ENCODE measurements at places on chromosomes 3 and 15.

DNA sequence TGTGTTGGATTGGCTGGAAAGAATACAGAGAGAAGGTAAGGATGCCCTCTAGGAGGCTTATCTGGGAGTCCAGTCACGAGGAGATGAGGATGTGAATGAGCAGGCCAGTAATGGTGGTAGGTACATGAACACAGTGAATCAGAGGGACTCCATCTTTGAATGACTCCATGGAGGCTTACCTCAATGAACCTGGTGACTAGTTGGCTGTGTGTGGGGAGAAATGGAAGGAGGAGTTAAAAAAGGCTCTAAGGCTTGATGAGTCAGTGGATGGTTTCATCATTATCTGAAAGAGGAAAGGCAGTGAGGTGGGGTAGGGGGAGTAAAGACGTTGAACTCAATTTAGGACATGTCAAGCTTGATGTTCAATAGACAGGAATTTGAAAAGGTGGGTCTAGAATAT is 61.1 kb downstream of the KCNAB1 start:
- DNase-seq = no peak

DNA sequence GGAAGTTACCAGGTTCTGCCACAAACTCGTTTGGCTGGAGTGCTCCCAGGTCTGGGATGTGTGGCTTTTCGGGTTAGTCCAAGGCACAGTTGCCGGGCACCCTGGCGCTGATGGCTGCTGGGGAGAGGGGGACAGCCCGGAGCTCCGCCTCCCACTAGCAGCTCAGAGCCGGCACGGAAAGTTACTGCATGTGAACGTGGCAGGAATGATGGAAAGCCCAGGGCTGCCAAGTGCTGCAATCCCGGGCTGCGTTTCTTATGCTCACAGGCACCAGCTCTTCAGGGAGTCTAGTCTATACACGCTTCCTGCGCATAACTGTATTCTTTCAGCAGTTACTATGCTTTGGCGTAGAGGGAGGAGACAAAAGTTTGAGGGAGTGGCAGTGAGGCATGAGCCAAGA is 141.8 kb upstream of the ICE2 start:
- DNase-seq = no peak

- DNase-seq = no peak
Observed at GRCh38 chr3:135216659-135217058, 421.6 kb downstream of the EPHB1 start.

GRCh38 chr3:35335703-35336102 is 303.6 kb upstream of the ARPP21 start:
- no peak for DNase-seq

- DNase-seq = no peak
Observed at GRCh38 chr3:9986230-9986725, 363 bp downstream of the EMC3 start.

GRCh38 chr3:28649266-28649665 is 300.6 kb upstream of the AZI2 start:
- no peak for DNase-seq

DNA sequence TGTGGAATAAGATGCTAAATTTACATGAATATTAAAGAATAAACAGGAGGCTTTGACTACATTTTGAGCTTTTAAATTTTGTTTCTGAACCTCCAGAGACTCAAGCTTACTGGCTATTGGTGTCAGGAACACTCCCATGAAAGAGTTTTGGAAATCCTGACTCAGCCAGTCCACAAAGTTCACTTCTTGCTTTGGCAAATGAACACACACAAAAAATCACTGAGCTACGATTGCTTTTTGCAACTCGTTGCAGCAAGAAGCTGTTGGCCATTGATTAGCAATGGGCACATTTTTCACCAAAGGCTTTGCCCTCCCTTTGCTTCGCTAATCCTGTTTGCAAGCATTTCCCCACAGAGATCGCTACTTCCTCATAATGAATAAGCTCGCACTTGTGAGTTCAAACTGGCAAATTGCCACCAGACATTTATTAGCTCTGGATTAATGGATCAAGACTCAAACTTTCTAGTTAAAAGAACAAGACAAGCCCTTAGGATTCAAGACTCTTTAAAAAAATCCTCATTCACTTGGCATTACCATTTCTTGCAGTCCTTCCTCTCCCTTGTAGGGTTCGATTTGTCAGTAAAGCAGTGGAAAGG is 343.2 kb upstream of the ONECUT1 start:
- DNase-seq = no peak

DNA sequence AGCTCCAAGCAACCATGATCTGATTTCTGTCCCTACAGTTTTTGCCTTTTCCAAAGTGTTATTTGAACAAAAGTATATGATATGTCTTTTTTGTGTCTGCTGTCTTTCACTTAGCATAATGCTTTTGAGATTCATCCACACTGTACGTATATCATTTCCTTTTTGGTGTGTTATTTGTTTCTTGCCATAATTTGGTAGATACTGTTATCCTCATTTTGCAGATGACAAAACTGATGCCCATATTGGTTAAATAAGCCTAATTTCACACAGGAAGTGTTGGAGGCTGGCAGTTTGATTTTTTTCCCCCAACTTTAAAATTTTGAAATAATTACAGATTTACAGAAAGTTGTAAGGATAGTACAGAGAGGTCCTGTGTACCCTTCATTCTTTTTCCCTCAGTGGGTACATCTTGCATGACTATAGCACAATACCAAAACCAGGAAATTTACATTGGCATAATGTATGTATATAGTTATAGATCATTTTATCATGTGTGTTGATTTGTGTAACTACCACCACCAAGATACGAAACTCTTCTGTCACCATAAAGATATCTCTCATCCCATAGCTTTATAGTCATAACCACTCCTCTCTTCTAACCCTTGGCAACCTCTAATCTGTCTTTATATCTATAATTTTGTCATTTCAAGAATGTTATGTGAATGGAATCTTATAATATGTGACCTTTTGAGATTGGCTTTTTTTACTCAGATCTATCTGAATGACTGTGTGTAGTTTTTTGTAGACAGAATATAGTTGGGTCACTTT is 55.6 kb downstream of the RASA2 start:
- DNase-seq = no peak

GRCh38 chr3:123527046-123527445 is 57.8 kb downstream of the HACD2 start:
- no peak for DNase-seq

- DNase-seq = no peak
Observed at GRCh38 chr15:69497076-69497475, 44.5 kb downstream of the RPLP1 start.

All from KG1 (cell line).